ENCODE measurements at places on chromosomes 5 and 9.

DNA sequence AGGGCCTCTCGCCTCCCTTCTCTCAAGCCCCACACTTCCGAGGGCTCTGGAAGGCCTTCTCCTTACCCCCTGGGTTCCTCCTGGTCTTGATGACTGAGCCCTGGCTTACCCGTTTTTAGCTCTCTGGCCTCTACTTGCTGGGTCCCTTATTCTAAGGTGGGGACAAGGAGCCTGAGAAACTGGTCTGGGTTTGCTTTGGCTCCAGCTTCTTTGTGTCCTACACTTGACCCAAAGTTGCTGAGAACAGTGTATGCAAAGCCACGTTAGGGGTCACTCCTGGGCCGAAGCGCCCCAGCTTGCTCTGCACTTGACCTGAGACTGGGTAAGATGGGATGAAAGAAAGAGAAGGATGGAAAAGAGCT lies 788 bp downstream of the ZNF346 start:
- DNase-seq = no peak

- DNase-seq = no peak
Measured at GRCh38 chr9:112809351-112809848, 58.8 kb downstream of the SNX30 start.

GRCh38 chr5:72280581-72281069 lies 39.4 kb downstream of the MRPS27 start:
- no peak for DNase-seq

DNA sequence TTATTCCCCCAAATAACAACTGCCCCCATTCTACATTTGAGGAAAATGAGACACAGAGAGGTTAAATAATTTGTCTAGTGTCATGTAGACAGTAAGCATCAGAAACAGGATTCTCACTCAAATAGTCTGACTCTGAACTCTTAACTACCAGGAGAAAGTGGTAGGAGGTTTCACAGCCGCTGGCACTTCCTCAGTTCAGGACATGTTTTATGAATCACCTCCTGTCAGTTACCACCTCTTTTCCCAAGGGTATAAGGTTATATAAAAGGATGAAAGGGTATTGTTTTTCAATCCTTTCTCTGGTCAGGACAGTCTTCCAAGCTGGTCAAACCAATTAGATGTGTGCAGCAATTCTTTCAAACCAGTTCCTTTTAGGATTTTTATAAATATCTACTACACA lies 52.1 kb downstream of the TSSK1B start:
- no peak for DNase-seq

DNA sequence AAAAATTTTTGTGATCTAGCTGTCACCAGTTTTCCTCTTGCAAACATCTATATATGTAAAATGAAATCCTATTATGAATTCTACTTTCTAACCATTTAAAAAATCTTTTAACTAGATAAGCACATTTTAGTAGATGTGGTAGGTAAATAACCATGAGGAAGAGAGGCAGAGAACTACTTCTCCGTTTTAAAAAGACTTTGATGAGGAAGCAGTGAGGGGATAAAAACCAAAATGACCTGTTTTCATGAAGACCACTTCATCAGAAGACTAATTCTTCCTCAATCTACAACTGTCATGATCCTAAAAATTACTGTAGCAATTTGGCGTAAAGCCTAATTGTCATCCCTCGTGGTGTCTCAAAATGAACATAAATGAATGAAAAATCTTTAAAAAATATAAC lies 15.7 kb upstream of the ERBIN start:
- DNase-seq = no peak
